MV-4-11 (cell line): ENCODE measurements at places on chromosomes 5 and 9.

GRCh38 chr9:71071633-71072032 is 49.8 kb downstream of the TRPM3 start:
- no peak for DNase-seq

DNA sequence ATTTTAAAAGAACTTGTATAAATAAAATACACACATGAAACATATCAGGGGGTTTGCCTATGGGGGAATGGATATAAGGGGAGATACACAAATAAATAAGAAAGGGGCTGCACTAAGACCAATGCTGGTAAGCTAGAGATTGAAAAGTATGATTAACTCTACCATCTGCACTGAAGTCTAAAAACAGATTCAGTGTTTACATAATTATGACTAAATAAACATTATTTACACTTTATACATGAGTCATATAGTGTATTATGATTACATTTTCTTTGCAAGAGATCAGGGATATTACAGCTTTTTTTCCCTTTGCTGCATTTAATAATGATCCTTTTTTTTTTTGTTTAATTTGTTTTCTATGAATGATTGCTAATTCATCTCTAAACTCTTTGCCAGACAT is 367.9 kb downstream of the TMEM38B start:
- no peak for DNase-seq

DNA sequence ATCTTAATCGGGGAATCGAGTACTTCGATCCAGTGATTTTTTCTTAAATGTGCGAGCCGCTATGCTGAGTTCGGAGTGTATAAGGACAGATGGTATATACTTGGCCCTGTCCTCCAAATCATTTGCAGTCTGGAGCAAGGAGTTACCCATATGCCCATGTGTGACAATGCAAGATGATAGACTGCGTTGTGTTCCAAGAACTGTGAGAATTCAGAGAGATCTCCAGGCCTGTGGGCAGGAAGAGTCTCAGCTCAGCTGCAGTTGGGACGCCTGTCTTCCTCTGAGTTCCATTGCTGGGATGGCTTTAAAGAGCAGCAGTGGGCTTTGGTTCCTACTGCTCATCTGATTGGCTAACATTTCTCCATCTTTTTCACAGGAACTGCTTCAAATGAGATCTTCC is 106.6 kb downstream of the ADAMTS16 start:
- DNase-seq, result no peak

GRCh38 chr9:70195456-70195855 is 63.3 kb upstream of the SMC5 start:
- DNase-seq, result no peak

DNA sequence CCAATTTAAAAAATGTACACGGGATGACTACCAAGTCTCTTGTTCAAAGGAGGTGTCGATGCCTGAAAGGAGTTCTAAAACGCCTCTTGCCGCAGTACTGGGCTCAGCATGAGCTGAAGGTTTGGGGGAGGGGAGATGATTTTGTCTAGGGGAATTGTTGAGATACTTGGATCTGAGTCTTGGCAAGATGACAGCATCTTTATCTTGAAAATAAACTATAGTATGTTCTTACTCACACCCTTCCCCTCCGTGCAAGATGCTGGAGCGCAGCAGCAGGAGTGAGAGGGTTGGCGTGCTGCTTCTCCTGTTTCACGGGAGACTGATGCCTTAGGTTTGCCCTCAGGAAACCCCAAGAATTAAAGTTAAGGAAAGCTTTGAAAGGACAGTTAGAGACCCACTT is 47.3 kb downstream of the FAM78A start:
- no peak for DNase-seq

- no peak for DNase-seq
These were observed at the start of gene HDHD3 for GRCh38 chr9:113376634-113377567. TSS of gene HDHD3 (minus strand) at chr9:113376986. CDS start at chr9:113374354, 2,632 bp downstream.

DNA sequence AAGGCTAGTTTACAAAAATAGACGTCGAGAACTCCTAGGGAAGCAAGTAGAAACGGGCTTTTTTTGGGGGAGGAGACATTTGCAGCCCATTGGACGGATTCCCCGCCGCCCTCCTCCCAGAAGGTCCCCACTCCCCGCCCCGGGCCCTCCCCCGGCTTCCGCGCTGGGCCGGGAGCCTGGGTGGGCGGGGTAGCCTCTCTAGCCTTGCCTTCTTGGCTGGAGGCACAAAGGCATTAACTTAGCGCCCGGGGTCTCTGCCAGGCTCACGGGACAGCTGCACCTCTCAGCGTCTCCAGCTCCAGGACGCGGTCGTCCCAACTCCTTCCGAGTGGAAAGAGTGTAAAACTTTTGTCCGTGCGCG is at the start of gene DMRTA1:
Gene DMRTA1 (plus strand): TSS at position 236 of the 361 bp plus-strand sequence. CDS start 242 bp downstream, outside the sequence.
- no peak for DNase-seq

DNA sequence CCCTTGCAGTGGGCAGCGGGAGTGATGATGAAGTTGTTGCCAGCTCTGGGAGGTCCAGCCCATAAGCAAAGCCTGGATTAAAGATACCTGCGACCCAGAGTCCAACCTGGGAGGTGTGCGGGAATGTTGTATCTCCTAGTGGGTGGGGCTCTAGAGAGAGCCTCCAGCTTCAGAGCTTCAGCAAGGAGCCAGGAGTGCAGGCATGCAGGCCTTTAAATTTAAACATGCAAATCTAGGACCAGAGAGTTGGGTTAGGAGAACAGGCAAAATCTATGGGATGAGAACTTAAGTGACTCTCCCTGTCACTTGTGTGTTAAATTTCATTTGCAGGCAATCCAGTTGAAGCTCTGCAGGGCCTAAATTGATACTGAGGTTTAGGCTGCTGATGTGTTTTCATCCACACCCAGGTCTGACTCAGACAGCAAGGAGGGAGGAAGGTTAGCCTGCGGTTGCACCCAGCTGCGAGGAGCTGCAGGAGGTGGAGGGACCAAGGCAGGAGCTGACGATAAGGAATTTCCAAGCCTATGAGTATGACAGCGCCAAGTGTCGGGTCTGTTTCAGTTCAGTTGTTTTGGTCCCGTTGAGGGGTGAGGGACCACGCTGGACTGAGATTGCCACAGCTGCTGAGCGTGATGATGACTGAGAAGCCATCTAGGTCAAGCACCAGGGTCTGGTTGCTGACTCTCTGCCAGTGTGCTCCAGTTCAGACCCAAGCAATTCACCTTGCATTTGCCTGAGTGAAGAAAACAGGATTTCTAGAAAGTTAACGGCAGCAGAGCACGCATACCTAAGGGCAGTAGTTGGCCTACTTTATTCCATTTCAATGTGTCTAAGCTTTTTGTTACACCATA is 243.0 kb downstream of the ICE1 start:
- DNase-seq, result no peak

DNA sequence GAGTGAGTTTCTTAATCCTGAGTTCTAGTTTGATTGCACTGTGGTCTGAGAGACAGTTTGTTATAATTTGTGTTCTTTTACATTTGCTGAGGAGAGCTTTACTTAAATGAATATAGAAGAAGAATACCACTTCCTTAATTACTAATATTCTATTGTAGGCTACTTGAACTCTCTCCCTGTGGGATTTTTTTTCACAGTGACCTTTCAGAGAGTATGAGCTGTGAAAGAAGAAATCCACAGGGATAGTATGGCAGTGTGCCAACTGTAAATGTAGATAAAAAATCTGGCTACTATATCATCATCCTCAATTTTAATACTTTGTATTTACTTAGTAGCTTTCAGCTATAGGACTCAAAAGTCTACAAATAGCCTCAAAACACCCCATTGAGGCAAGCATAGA is 67.3 kb downstream of the COMMD10 start:
- no peak for DNase-seq

GRCh38 chr9:89448821-89449220 is 49.1 kb downstream of the SEMA4D start:
- DNase-seq, result no peak

- no peak for DNase-seq
These were observed 31.6 kb downstream of the TLE4 start for GRCh38 chr9:79603222-79603920.

- peak; percentile 100 for DNase-seq
These were observed 193.1 kb upstream of the PTGER4 start for GRCh38 chr5:40486437-40487275.

- DNase-seq, result no peak
These were observed at the start of gene MVB12B for GRCh38 chr9:126326228-126327005. TSS of gene MVB12B (plus strand) at chr9:126326829. CDS start at chr9:126326930, 101 bp downstream.

GRCh38 chr9:127316586-127317323 is 52.2 kb downstream of the GARNL3 start:
- no peak for DNase-seq

- no peak for DNase-seq
These were observed 28.6 kb upstream of the EPB41L4B start for GRCh38 chr9:109349421-109349846.

DNA sequence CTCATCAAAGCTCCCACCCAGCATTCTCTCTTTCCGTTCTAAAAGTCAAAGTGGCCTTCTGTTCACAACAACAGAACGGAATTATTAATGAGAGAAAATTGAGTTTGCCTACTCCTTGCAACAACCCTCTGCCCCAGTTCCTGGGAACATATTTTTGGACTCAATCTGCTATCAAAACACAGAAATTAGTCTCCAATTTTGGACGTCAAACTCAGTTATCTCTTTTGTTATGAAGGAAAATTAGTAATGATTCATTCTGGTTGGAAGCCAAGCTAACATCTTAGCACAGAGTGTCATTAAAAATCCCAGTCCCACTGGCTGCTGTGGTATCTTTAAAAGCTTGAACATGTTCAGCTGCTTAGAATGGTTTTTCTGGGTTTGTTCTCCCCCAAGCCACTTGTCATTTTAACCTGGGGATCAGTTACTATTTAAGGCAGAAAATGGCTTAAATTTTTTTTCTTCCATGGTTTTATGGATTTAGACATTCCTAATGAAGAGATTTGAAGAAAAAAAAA is 343.2 kb downstream of the TRIM32 start:
- DNase-seq, result no peak

- DNase-seq, result no peak
These were observed 61.4 kb upstream of the EPB41L4A start for GRCh38 chr5:112480501-112480900.

DNA sequence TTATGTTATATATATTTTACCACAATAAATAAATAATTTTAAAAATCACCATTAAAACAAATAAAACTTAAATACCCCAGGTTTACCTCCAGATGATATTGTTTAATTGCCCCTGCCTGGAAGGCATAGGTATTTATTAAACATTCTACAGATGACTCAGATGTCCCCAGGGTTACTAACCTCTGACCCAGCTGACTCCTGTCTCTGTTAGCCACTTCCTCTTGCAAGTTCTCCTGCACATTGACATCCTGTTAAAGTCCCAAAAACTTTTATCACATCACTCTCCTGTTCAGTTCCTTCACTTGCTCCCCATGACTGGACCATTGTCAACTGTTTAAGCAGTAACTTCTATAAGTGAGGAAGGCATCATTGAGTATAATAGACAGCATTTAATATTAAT is 37.0 kb upstream of the RAB3C start:
- DNase-seq, result peak; percentile 94

DNA sequence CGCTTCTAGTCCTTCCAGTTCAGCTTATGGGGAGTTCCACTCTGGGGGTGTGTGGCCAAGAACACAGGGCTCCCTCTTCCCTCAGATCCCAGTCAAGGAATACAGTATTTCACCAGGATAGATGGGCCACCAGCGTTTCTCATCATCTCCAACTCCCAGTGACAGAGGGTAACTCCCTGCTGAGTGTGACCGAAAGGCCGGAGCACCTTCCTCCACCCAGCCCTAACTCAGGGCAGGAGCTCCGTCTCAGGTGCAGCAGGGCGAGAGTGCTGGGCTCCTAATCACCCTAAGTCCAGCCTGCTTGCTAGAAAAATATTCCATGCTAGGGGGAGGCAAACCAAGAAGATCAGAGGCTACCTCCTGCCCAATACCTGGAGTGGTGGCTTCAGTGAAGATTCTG is 102.6 kb downstream of the ADAMTS2 start:
- DNase-seq, result no peak

DNA sequence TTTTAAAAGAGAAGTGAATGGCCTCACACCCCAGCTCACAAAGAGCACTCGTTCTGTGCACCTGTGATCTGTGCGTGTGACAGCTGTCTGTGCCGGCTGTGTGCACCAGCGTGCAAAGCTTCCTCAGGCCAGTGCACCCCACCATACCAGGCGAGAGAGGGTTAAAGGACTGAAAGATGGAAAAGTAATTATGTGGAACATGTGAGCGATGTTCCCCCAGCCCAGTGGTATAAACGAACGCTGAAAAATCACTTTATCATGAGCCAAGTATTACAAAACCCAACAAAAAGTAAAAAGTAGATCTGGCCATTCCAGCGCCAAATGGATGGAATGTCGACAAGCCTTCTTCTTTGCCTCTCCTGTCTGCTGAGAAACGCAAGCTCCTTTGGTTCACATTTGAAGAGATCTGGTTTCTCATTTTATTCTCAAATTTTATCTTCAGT is 53.7 kb downstream of the IPPK start:
- DNase-seq, result no peak

DNA sequence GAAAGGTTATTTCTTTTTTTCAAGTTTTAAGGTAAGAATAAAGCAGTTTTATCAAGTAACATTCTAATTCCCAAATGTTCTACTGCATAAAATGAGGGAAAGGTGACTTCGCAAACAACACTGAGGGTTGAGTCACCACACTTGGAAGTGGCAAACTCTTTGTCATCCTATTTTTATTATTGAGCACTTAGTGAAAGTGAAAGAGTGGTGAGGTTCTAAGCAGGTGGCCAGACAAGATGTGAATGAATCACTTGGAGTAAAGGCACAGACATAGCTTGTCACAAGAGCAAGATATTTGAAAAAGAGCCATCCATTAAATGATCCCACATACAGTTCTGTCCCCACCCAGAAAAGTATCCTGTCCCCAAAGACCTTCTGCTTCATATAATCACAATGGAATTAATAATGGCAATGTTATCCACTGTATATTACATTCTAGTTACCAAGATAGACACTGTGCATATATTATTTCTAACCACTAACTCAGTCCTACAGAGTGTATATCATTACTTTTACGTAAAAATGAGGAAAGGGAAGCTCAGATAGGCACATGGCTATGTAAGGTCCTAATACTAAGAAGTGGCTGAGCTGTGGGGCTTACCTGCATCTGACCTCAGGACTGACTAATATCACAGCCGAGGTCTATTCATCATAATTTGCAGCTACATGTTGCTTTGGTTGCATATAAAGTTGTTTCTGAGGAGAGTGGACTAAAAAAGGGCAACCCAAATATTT is 730.4 kb upstream of the MEF2C start:
- DNase-seq, result no peak

DNA sequence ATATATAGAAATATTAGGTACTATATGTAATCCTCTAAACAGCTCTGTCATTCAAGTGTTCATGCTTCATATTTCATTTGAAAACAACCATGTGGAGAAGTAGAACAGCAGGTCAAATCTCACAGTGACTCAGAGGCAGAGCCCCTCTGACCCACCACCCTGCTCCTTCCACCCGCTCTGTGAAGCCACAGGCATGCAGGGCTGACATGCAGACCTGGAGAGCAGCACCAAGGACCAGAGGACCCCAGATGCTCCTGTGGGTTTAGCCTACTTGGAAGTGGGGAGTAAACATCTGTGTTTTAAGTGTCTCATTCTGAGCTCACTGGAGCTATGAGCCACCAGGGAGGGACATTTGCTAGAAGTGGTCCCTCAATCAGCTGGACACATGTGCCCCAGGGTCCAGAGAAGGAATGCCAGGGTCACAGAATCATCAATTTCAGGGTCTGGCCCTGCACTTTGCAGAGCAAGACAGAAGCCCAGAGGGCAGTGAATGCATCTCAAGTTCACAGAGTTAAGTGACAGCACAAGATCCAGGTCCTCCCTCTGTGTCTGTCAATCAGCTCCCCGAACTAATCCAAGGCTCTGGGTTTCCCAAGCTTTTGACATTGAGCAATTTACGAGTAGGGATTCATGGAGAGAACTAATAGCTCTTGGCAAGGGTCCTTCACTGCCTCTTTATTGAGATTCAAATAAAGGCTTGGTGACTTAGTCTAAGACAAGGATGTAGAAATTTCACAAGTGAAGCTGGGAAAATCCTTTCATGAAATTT is 441.1 kb downstream of the SEMA5A start:
- no peak for DNase-seq

GRCh38 chr5:161002571-161003074 is 150.6 kb upstream of the ATP10B start:
- DNase-seq, result no peak
